Thymus (tissue), 14 donors: ENCODE measurements at places on chromosomes 16 and 17.

DNA sequence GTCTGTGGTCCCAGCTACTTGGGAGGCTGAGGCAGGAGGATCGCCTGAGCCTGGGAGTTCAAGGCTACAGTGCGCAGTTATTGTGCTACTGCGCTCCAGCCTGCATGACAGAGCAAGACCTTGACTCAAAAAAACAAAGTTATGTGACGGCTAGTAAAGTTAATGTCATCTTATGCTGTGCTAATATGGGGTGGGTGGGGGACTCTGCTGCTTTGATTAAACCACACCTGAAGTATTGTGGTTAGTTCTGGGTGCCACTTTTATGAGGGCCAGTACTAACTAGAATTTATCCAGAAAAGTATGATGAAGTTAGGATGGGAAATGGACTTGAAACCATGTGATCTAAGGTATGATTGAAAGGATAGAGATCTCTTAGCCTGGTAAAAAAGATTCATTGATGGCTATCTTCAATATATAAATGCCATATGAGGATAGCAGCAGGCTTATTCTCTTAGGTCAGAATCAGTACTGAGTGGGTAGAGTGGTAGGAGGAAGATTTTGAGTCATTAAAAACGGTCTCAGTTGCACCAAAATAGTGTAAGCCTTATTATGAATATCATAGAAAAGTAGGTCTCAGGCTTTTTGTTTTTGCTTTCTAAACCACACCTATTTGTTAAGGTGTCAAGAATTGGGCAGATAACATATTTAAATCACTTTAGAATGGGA is 5.6 kb downstream of the WSB1 start:
- DNase-seq, result no peak

- DNase-seq, result no peak
These were observed 106.6 kb downstream of the N4BP1 start for GRCh38 chr16:48503336-48503735.

DNA sequence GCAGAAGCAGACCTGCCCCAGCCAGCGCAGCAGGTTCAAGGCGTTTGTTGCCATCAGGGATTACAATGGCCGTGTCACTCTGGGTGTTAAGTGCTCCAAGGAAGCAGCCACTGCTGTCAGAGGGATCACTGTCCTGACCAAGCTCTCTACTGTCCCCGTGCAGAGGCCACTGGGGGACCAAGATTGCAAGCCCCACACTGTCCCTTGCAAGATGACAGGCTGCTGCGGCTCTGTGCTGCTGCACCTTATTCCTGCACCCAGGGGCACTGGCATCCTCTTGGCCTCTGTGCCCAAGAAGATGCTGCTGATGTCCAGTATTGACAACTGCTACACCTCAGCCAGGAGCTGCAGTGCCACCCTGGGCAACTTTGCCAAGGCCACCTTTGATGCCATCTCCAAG is 27.7 kb downstream of the ATPAF2 start:
- no peak for DNase-seq

GRCh38 chr17:5219536-5219935 is 15.1 kb downstream of the SCIMP start:
- DNase-seq, result no peak

- no peak for DNase-seq
These were observed 78.3 kb downstream of the RPA1 start for GRCh38 chr17:1907909-1908698.

DNA sequence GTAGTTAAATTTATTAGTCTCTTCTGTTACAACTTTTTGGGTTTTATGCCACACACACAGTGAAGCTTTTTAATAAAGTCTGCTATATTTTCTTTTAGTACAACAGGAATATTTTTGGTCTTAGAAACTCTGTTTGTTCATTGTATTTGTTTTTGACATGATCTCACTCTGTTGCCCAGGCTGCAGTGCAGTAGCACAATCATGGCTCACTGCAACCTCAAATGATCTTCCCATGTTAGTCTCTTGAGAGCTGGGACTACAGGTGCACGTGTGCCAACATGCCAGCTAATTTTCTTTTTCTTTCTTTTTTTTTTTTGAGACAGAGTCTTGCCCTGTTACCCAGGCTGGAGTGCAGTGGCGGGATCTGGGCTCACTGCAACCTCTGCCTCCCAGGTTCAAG is 27.1 kb downstream of the PPM1D start:
- no peak for DNase-seq

DNA sequence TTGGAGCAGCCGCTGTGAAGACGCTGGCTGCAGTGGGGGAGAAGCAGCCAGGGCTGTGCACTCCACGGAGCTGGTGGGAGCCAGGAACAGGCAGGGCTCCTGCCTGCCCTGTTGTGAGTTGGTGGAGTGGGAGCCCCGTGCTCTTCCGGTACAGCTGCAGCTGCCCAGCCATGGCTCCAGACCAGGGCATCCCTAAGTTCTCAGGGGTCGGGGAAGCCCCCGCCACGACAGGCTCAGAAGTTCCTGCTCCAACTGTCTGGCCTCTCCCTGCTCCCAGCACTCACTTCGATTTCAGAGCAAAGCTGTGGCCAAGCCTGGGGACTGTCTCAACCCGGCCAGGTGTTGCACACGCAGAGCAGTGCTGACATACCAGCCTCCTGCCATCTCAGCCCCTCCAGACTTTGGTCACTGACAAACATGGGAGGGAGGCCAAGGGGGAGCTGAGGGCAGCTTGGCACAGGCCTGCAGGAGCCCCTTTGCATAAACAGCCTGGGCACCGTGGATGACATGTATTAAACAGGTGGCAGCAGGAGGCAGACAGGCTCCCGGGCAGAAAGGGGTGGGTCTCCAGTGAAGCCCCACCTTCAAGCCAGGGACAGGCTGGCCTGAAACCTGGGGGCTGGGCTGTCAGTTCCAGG is 13.9 kb upstream of the KDM8 start:
- DNase-seq, result no peak

- no peak for DNase-seq
These were observed 37.7 kb downstream of the ASPA start for GRCh38 chr17:3513305-3514035.

DNA sequence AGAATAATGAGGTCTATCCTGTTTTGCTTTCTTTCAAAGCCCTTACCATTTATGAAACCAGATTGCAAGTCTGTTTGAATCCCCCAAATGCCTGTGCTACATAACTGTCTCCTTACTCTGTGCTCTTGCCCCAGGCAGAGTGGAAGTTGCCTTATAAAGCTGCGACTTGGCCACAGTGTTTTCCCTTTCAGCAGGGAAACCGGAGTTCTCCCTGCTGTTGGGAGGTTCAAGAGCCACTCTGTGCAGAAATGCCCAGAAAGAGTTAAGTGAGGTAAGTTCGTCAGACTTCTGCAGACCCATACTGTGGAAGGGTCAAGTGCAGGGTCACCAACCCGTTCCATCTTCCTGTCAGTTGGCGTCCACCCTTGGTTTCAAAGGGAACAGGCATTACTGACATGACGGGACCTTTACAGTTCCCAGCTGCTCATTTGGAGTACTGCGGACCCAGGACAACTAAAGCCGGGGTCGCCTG is 508.9 kb downstream of the WWOX start:
- no peak for DNase-seq

DNA sequence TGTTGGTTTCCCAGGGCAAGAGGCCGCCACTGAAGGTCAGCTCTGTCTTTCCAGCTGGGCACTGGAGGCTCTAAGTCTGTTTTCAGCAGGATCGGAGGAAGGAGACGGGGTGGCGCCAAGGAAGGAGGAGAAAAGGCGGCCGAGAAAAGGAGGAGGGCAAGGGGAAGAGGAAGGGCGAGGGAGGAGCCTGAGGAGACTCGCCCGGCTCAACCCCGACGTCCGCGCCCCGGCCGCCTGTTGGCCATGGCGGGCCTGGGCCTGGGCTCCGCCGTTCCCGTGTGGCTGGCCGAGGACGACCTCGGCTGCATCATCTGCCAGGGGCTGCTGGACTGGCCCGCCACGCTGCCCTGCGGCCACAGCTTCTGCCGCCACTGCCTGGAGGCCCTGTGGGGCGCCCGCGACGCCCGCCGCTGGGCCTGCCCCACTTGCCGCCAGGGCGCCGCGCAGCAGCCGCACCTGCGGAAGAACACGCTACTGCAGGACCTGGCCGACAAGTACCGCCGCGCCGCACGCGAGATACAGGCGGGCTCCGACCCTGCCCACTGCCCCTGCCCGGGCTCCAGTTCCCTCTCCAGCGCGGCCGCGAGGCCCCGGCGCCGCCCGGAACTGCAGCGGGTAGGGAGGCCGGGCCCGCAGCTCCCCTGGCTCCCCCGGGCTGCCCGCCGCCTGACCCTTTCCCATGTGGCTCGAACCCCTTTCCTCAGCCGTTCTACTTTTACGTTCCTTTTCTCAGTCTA is at the start of gene RNF135:
Gene RNF135 (plus strand): TSS at position 209 of the 737 bp plus-strand sequence. CDS start 35 bp downstream, at position 244.
- no peak for DNase-seq
